ENCODE measurements at places on chromosomes 5 and 9.

GRCh38 chr5:96652769-96653454 lies 9.3 kb upstream of the CAST start:
- DNase-seq, result no peak

DNA sequence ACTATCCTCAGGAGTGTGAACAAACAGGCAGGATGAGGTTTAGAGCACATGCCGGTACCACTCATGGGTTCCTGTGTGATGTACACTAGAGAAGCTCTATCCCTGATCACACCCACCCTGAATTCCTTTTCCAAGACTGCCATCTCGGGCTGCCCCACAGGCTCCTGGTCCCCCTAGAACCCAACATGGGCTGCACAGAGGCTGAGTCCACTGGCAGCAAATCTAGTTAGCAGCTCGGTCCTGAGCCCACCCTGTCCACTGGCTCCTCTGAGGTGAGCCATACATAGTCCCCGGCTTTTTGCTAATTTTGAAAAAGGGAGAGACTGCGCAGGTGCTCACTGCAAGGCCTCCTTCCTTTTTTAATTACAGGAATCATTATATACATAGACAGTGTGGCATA lies 227.0 kb downstream of the FSTL4 start:
- DNase-seq, result no peak

DNA sequence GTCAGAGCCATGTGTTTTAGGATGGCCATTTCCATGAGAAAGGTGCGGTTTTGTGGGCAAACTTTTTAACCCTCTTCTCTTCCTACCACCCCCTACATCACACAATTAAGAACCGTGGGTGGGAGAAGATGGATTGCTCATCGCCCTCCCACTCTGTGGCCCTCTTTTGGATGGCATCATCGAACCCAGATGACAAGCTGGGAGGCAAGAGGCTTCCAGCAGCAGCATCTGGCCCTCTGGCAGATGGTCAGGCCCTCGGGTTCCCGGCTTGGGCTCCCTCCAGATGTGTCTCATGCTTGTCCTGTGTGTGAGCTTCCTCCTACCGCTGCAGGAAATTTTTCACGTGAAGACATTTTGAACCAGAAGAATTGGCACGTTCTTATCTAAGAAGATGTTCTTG lies 199.9 kb downstream of the EBF1 start:
- no peak for DNase-seq

DNA sequence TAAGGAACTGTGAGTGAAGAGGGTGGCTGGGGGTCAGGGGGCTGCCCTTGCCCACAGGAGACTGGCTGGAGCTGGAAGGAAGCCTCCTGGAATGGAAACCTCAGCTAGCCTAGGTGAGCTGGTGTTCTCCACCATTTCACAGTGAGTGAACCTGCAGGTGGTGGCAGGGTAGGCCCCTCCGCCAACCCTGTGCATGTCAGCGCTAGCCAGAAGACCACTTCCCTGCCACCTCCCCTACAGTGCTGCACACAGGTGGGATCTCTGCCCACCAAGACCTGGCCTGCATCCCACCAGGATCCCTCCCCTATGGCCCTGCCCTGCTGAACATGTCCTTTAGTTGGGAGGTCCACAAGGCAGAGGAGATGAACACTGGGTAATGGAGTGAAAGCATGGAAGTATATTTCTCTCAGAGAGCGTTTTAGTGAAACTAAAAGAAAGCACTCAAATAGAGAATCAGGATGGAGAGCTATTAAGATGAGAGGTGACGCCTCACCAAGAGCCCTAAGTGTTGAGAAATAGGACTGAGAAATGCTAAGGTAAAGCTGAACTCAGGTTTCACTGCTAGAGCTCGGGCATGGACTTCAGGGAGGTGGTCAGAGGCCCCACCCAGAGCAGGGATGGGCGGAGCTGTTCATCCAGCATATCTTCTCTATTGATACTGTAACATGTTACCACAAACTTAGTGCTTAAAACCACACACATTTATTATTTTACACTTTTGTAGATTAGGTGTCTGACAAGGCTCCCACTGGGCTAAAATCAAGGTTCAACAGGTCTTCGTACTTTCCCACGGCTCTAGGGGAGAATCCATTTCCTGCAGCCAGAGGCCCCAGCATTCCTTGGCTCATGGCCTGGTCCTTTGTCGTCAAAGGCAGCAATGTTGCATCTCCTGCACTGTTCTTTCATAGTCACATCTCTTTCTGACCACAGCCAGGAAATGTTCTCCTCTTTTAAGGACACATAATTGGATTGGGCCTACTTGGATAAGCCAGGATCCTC lies 83.2 kb downstream of the DIRAS2 start:
- DNase-seq, result no peak

DNA sequence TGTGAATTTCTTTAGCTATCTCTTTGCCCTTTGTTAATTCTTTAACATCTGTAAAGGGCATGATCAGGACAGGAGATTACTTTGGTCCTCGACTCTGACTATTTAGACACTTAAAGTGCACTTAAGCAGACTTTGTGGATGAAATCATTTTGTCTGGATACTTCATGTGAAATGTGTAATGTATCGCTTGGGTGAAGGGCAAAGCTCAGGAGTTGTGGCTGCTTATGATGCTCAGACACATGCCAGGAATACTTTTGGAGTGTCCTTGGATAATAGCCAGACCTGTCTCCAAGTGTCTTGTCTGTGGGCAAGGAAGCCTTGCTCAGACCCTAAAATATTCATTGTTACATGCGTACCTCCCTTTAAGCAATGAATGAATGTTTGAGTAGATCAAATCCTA lies 87.8 kb downstream of the RAI14 start:
- DNase-seq, result no peak

- DNase-seq, result no peak
Measured at GRCh38 chr5:65086234-65086890, 317.6 kb downstream of the CWC27 start.

GRCh38 chr9:89669361-89669842 lies 64.6 kb downstream of the GADD45G start:
- DNase-seq, result no peak

- DNase-seq, result no peak
Measured at GRCh38 chr5:116883875-116884274, 309.3 kb upstream of the SEMA6A start.

All from activated CD8-positive, alpha-beta memory T cell treated with anti-CD3 and anti-CD28 coated beads for 1 hour (primary cell).